ENCODE measurements at places on chromosomes 1 and 21. TPM values are rescaled to one million over a fixed set of nuclear protein-coding genes. Genes with fewer than 3 reads are reported as not detected.

DNA sequence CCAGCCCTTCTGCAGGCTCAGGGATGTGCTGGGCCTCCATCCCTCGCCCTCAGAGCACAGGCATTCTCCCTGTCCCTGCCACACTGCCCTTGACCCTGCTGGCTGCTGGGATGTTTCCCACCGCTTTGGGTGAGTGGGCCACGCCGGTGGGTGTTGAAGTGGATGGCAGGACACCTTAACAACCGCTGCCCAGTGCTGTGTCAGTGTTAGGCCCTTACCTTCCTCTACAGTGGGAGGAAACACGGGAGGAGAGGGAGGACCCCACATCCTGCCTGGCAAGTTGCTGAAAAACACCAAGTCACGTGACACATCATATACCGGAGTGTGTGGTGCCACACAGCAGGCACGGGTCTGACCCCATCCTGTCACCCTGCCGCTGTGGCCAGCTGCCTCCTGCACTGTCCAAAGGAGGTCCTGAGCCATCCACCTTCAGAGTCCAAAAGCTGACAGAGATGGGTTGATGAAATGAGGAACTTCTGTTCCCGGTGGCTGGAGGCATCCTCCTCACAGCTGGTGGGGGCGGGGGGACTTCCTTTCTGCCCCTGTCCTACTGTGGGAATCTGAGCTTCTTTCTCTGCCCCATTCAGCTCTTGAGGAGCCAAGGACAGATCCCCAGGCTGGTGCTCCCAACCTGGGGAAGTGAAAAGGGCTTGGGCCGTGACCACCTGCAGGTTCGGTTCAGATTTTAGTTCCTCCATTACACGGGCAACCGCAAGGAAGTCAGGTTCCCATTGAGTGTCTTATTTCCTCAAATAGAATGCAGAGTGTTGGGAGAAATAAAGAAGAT lies 3.2 kb upstream of the THEMIS2 start:
- no peak for DNase-seq

GRCh38 chr1:226635456-226635941 lies 86.9 kb downstream of the STUM start:
- no peak for DNase-seq

GRCh38 chr1:207173396-207173795 lies 69.4 kb downstream of the C4BPA start:
- DNase-seq: no peak

DNA sequence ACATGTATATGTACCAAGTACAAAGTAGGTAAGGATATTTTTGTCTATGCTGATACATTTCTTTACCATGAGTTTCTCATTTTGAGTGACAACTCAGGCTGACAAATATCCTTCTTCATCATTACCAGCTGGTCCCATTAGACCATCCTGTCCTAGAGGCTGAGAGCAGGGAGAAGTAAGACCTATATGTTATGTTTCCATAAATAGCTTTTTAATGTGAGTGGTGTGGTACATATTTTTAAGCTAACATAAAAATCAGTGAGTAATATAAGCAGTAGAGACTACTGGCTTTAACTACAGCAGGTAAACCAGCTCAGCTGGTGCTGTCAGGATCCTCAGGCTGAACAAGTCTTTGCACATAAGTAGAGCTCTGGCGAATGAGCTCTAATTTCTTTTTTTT lies 62.4 kb downstream of the CLEC20A start:
- no peak for DNase-seq

- DNase-seq: no peak
Measured at GRCh38 chr1:58619286-58620054, 42.4 kb upstream of the TACSTD2 start.

DNA sequence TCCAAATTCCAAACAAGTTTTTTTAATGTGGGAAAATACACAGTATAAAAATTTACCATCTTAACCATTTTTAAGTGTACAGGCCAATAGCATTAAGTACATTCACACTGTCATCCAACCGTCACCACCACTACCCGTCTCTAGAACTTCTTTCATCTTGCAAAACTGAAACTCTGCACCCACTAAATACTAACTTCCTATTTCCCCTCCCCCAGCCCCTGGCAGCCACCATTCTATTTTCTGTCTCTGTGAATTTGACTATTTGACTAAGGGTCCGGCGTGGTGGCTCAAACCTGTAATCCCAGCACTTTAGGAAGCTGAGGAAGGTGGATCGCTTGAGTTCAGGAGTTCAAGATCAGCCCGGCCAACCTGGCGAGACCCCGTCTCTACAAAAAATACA lies 36.1 kb downstream of the CLSTN1 start:
- no peak for DNase-seq

DNA sequence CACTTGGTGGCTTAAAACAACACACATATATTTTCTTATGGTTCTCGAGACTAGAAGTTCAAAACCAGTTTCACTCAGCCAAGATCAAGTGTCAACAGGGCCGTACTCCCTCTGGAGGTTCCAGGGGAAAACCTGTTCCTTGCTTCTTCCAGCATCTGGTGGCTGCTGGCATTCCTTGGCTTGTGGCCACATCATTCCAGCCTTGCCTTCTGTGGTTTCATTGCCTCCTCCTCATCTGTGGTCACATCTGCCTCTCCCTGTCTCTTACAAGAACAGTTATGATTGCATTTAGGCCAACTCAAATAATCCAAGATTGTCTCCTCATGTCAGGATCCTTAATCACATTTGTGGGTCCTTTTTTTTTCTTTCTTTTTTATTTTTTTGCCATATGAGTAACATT lies 240.7 kb upstream of the HOOK1 start:
- peak; percentile 68 for DNase-seq

DNA sequence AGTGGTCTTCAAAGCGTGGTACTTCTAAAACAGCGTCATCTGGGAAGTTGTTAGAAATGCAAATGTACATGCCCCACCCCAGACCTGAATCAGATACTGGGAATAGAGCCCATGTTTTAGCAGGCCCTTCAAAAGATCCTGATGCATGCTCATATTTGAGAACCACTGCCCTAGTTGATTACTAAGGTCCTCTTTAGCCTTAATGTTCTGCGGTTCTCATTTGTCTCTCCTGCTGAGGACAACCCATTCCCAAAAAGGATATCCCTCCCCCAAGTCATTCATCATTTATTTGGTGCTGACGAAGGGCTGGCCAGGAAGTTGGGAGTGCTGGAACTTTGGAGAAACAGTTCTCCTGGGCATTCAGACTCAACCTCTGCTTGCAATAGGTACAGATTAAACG lies 92.4 kb upstream of the RALGPS2 start:
- peak; percentile 70 for DNase-seq

The TUT4 gene
- total RNA-seq: 10.9 TPM

The RPTN gene
- not detected for total RNA-seq

DNA sequence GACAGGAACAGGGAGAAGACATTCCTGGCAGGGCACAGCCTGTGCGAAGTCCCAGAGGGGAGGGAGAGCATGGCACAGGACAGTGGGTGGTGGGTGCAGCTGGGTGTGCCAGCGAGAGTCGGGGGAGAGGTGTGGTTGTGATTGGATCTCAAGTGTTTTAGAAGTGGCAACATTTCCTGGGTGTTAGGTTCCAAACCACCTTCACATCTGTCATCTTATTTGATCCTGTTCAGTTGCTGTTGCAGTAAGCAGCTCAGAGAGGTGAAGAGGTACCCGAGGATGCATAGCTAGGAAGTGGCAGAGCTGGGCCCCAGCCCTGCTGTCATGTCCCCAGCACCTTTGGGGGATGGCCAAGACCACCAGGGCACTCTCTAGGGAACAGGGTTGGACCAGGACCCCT lies 22.0 kb upstream of the DISP3 start:
- no peak for DNase-seq

The KCNE2 gene
- not detected for total RNA-seq

DNA sequence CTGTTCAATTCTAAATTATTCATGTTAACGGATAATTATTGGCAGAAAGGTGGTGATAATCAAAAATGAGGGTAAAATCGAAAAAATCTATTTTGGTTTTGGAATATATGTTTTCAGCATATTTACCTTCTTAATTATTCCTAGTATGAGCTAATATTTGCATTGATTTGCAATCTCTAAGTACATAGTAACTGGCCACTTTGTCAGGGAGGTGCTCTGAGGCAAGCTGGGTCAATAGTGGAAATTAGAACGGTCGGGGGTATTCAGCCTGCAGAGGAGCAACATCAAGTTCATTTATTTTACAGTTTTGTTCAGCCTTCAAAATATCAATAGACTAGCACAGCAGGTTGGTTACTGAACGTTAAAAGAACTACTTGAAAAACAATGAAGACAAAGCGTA lies 1.8 kb downstream of the OTUD7B start:
- DNase-seq: no peak

GRCh38 chr1:228178737-228179684 lies 13.4 kb downstream of the IBA57 start:
- DNase-seq: no peak

- DNase-seq: peak; percentile 92
Measured at GRCh38 chr1:218585511-218586184, 240.5 kb downstream of the TGFB2 start.

- DNase-seq: no peak
Measured at GRCh38 chr1:7313826-7314225, 457.3 kb upstream of the VAMP3 start.

The CD2 gene
- total RNA-seq: not detected

- no peak for DNase-seq
Measured at GRCh38 chr1:226680653-226681052, 58.4 kb downstream of the ITPKB start.

DNA sequence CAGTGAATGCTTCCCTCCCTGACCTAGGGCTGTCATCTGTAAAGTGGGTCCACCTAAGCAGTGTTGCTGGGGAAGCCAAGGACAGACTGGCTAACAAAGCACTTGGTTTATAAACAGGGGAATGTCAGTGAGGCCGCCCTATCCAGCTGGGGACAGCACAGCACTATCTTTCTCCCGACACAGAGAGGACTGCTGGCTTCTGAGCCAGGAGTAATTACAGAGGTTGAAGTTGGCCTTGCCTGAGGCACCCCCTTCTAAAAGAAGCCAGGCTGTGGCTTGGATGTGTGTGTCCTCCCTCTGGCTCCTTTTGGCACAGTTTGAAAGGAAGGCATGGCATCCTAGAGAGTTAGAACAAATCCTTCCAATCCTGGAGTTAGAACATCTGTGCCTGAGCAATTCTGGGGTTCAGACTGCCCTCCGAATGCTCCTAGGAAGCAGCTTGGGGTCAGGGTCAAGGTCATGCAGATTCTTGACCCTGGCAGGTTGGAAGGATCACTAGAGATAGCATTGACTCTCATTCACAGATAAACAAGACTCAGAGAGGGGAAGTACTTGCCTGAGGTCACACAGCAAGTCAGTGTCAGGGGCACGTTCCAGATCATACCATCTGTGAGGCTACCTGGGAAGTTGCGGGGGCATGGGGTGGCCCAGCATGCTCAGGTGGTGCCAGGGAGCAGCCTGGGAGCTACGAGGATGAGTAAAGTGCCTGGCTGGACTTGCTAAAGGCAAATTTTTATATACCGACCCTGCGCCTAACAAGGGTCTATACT lies 1.3 kb upstream of the LDLRAP1 start:
- DNase-seq: no peak

GRCh38 chr1:28560886-28561285 lies 8.0 kb downstream of the TRNAU1AP start:
- no peak for DNase-seq

DNA sequence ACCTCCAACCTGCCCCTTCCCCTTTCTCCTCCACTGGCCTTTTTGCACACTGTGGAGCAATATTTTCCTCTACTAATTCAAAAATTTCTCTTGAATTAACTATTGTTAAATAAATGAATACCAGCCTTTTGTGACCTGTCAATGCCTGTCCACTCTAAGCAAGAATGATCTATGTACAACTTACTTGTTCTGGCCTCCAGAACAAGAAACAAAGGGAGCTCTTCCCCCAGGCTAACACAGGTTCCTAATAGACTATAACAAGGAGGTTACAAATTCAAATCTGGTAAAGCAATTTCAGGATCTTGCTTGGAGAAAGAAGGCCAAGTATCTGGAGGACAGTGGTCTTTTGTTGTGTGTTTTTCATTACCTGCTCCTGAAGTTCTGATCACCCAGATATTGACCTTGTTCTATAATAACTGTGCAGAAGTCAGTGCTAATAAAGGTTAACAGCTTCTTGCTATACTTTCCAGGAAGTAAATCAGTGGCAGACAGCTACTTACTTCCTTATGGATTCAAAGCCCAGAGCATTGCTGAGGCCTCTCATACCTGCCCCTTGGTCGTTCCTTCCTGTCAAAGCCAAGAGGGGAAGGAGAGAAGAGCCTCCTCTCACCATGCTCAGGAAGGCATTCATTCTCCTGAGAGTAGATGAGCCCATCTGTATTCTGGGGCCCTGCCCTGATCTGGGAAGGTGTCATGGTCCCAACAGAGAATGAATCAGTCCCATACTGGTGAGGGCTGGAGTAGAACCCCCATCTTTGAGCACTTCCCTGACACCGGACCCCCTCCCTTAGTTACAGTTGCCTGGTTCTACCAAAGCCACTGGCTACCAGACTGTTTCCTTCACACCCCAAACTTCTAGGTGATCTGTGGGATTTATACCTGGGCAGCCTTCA lies 56.8 kb downstream of the DESI2 start:
- DNase-seq: no peak

DNA sequence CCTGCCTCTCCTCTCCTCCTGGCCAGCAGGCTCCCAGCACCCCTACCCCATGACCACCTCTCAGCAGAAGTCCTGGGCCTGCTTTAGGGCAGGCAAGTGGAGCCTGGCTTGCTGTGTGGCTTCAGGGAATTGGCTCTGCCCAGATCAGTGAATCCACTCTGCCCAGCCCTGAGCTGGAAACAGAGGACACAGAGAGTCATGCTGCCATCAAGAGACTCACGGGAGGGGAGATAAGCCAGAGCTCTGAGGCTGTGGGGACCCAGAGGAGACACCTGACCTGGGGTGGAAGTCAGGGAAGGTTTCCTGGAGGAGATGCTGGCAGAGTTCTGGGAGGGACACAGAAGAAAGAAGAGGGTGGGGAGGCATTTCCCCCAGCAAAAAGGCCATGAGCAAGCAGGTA lies 54.2 kb downstream of the GLIS1 start:
- no peak for DNase-seq

The IL20 gene
- not detected for total RNA-seq

GRCh38 chr1:176469450-176470010 lies 6.6 kb downstream of the PAPPA2 start:
- DNase-seq: no peak

- no peak for DNase-seq
Measured at GRCh38 chr1:192491804-192492554, 83.6 kb upstream of the RGS1 start.

DNA sequence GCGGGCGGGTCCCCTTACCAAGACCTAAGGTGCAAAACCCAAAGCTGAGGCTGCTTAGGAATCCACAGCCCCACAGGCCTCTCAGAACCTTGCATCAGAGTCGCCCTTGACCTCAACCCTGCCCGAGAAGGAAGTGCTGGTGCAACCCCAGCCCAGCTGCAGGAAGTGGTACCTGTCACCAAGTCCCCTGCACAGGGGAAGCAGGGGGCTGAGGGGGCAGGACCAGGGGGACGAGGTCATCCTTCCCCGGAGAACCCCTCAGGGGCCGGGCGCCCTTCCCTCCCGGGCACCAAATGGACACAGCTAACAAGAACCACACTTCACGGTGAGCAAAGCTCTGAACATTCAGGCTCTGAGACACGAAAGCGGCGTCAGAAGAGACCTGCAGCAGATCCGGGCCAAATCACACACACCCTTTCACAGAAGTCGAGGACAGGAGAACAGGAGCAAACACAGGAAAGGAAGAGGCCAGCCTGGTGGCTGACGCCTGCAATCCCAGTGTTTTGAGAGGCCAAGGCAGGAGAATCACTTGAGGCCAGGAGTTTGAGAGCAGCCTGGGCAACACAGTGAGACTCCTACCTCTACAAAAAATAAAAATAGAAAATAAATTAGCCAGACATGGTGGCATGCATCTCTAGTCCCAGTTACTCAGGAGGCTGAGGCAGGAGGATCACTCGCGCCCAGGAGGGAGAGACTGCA lies 6.4 kb downstream of the ITGB2 start:
- DNase-seq: no peak

- peak; percentile 63 for DNase-seq
Measured at GRCh38 chr1:177505905-177506590, 335.3 kb downstream of the BRINP2 start.
